ENCODE measurements at places on chromosomes 5 and 9.

- no peak for DNase-seq
Observed at GRCh38 chr5:90909101-90909503, 350.5 kb downstream of the ADGRV1 start.

- no peak for DNase-seq
Observed at GRCh38 chr5:71482132-71482531, 26.7 kb downstream of the BDP1 start.

- DNase-seq = no peak
Observed at GRCh38 chr5:62386824-62387223, 16.9 kb downstream of the DIMT1 start.

DNA sequence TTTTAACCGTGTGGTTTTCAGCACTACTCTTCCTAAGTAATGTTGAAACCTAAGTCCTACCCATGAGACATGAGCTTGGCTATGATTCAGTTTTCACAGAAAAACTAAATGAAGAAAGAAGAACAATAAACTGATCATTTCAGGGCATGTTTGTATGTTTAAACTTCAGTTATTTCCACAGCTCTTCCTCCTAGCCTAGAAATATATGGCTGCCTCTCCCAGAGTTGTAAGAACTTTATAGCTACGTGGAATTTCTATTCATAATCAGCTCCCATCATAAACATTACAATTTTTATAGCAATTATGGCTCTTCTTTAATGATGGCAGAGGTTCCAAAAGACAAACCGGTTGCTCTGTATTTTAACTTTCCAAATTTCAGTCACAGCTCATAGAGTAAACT lies 314.7 kb upstream of the ADAMTSL1 start:
- DNase-seq = no peak

DNA sequence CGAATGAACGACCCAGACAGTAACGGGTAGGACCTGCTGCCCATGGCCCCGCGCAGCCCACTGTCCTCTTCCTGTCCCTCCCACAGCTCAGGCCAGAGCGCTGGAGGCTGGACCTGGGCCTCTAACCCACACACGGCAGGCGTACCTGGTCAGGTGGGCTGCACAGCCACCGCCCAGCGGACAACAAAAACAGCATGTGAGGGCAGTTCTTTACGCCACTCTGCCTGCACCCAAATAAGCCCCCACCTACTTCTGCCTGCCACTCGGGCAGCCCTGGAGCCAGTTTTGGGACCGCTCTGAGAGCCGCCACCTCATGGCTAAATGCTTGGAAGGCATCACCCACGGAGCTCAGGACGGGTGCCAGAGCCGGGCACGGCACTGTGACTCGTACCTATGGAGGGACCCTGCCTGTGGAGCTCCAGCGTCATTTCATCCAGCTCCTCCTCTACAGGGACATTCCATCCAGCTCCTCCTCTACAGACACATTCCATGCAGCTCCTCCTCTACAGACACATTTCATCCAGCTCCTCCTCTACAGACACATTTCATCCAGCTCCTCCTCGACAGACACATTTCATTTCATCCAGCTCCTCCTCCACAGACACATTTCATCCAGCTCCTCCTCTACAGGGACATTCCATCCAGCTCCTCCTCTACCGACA lies 18.9 kb downstream of the CLPTM1L start:
- DNase-seq = no peak

GRCh38 chr9:137018761-137019559 lies 9.1 kb downstream of the ABCA2 start:
- DNase-seq = no peak

Measured in Panc1 (cell line).